ENCODE measurements at places on chromosomes 7 and 10. TPM values are rescaled to one million over a fixed set of nuclear protein-coding genes. Genes with fewer than 3 reads are reported as not detected.

FBXL13 gene
- total RNA-seq = not detected

LRMDA gene
- 9.9 TPM for total RNA-seq

FAM13C gene
- 1.4 TPM for total RNA-seq

SMO gene
- total RNA-seq = 13.3 TPM

FXYD4 gene
- total RNA-seq = not detected

PRSS1 gene
- total RNA-seq = not detected

AGAP9 gene
- 13.3 TPM for total RNA-seq

ANXA8L1 gene
- total RNA-seq = 0.25 TPM

FOXI2 gene
- total RNA-seq = not detected

VSTM2A gene
- total RNA-seq = not detected

GJD4 gene
- not detected for total RNA-seq

GIMAP5 gene
- total RNA-seq = 2.9 TPM

TMEM139 gene
- 10.6 TPM for total RNA-seq

ST8SIA6 gene
- 0.39 TPM for total RNA-seq

NAMPT gene
- total RNA-seq = 118 TPM

OPN4 gene
- total RNA-seq = not detected

SFRP4 gene
- not detected for total RNA-seq

DNAH11 gene
- total RNA-seq = 1.8 TPM

KCNMA1 gene
- total RNA-seq = 18.4 TPM

GLI3 gene
- 0.95 TPM for total RNA-seq

PODXL gene
- total RNA-seq = 4.2 TPM

All from right lobe of liver (tissue), 6 donors.